ENCODE measurements at places on chromosomes 1 and 21.

DNA sequence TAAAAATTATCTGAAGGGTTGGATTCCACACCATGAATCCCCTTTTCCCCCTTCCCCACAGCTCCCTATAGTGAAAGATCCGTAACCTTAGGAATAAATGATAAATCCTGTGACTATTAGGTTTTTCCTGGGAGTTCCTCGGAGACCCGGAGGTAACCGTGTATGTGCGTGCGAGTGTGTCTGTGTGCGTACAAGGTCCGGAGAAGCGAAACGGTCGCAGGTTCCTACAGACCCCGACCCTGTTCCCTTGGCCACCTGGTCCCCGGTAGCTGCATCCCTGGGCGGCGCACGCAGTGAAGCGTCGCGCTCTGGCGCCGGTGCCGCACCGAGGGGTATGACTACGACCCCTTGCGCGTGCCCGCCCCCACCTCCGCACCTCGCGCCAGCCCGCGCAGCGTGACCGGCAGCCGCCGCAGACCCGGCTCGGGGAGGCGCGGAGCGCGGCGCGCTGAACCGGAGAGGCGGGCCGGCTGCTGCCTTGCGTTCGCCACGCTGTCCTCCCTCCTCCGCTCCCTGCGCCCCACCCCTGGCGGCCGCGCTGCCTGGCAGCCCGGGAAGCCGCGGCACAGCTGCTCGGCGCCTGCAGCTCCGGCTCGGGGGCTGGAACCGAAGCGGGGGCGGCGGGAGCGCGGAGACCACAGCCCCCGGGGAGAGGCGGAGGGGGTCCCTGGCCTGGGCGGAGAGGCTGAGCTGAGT, at the start of gene AK5:
Gene AK5 (plus strand): TSS at position 529 of the 696 bp plus-strand sequence. CDS start 295 bp downstream, outside the sequence.
- peak; percentile 84 for DNase-seq

DNA sequence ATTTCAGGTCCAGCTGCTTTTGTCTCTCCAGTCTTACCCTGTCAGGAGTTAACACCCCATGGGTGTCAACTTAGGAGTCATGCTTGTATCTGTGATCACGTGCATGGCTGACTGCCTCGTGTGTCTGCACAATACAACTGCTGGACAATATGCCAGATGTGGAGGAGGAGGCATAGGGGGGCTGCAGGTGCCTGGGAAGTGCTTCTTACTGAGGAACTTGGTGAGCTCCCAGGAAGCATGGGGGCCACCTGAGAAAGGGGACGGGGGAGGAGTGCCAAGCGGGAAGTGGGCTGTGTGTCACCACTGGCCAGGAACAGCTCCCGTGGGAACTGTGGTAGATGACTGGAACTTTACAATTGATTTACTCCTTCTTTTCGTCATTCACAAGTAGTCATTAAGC, 9.5 kb downstream of the RHEX start:
- DNase-seq, result no peak

DNA sequence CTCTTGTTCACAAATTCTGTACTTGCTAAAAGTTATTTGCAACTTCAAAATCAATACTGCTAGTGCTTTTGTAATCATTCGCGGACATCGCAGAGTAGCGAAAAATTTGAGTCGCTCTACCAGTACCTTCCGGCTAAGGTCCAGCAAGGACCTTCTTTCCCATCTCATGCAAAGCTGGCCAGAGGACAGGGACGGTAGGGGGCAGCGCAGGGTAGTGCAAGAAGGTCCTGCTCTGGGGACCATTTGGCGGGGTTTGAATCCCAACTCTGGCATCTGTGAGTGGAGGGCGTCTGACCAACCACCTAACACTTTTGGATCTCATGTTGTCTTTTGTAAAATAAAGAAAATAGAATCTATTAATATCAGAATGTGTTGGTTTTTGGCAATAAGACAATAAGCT, 258.3 kb downstream of the SPATA17 start:
- peak; percentile 2 for DNase-seq

GRCh38 chr1:63984257-63984929, 210.6 kb downstream of the ROR1 start:
- DNase-seq, result no peak

DNA sequence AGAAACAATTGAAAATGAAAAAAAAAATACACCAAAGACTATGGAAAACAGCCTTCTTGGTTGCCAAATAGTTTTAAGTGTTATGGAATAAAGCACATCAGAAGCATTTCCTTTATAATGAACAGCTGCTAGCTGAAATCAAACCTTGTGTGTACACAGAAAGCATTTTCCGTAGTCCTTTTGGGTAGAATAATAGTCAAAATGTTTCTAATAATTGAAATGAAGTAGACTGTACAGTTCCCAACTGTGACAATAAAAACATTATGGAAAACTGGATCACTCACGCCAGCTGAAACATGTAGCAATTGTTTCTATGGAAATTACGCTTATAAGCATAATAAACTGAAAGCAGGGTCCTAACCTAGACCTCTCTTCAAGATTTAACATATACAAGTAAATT, 856.3 kb upstream of the B3GALT2 start:
- no peak for DNase-seq

- peak; percentile 63 for DNase-seq
Measured at GRCh38 chr1:204493984-204494280, 673 bp downstream of the PIK3C2B start.

DNA sequence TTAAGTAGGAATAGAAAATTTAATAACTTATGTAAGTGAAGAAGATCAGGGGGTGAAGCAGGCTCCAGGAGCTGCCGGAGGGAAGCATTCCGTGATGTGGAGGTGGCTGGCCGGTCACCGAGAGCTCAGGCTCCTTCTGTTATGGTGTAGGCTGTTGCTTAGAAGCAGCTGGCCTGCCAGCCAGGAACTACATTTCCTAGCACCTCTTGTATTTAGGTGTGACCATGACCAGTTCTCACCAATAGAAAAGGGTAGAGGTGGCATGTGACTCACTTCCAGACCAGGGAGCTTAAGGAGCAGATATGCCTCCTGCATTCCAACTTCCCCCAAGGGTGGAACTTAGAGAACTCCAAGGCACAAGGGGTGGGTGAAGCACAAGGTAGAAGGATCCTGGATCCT, 120.7 kb downstream of the ACTL8 start:
- no peak for DNase-seq

- DNase-seq, result no peak
Measured at GRCh38 chr1:62448221-62448933, 11.5 kb downstream of the USP1 start.

DNA sequence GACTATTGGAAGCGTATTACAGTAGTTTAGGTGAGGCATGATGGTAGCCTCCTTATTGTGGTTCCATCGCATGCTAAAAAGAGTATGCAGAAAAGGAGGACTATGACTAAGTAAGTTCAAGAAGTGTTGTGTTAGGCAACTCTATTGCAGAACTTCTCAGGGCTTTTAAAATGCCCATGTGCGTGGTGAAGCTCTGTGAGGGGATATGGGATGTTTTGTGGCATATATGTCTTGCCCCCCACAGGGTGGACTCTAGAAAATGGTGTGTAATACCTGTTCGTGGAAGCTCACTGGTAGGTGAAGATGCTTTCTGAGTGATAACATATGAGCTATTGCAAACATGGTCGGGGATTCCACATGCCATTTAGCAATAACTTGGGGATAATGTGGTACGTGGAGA, 31.7 kb downstream of the MAN1A2 start:
- DNase-seq, result no peak

- DNase-seq, result no peak
Measured at GRCh38 chr1:43952731-43953346, 6.1 kb downstream of the IPO13 start.

GRCh38 chr21:38477226-38477625, 21.1 kb downstream of the ERG start:
- DNase-seq, result no peak

- no peak for DNase-seq
Measured at GRCh38 chr21:46017148-46017547, 35.6 kb downstream of the COL6A1 start.

GRCh38 chr21:46061950-46062349, 36.0 kb upstream of the COL6A2 start:
- DNase-seq, result no peak

DNA sequence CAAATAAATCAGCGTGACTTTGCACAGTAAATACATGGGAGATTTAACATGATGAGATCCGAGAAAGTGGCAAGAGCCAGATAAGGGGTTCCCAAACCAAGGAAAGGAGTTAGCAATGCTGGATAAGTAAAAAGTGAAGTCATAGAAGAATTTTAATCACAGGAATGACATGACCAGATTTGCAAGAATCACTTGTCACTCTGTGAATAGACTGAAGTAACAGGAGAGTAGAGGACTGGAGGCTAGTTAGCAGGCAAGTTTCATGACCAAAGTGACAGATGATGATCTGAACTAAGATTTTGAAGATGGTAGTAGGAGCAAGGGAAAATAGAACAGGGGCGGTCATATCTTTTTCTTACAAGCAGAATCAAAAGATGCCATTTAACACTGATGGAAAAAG, 8.4 kb downstream of the CFH start:
- no peak for DNase-seq

DNA sequence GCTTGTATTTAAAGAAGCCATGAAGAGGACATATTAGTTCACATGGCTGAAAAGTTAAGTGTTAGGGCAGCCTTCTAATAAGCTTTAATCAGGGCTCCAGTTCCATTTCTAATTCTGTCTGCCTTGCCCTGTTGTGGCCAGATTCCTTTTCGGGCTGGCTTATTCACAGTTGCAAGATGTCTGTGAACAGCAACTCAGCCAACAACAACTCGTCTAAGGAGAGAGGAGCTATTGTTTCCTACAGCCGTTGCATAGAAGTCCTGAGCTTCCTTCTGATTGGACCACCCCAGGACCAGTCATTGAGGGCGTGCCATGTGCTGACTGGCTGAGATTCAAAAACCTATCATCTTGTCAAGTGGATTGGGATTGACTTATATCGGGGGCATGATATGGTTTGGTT, 18.6 kb upstream of the COQ8A start:
- no peak for DNase-seq

- DNase-seq, result peak; percentile 68
Measured at GRCh38 chr1:1943834-1944570, 24.9 kb upstream of the TMEM52 start.

DNA sequence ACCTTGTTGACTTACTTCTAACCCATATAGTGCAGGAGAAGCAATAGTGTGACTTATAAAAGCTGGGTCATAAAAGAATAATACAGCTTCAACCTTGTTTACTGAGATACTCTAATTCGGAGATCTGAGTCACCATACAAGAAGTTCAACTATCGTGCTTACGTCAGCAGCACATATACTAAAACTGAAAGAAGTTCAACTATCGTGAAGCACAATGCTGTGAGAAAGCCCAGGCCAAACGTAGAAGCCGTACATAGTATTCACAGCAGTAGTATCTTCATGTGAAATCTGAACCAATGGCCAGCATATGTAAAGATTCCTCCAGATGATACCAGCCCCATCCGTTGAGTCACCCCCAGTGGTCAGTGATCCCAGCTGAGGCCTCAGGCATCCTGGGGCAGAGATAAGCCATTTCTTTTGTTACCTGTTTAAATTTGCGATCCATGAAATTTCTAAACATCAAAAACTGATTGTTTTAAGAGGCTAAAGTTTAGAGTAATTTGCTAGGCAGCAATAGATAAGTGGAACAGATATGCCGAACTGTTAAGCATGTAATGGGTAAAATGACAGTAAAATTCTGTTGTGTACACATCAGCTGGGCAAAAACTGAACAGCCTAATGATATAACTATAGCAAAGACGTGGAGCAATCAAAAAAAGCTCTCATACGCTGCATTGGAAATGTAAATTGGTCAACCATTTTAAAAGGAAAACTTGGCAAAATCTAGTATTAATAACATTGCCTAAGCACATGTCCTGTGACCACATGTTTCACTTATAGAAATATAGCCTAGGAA, 53.9 kb upstream of the SAMD13 start:
- peak; percentile 81 for DNase-seq

GRCh38 chr1:52599236-52599635, 2.9 kb upstream of the GPX7 start:
- no peak for DNase-seq

GRCh38 chr1:236930503-236930902, 73.7 kb downstream of the MT1HL1 start:
- DNase-seq, result no peak

GRCh38 chr1:61255358-61255703, 173.0 kb downstream of the NFIA start:
- DNase-seq, result no peak

- no peak for DNase-seq
Measured at GRCh38 chr1:61426885-61427284, 298.1 kb downstream of the TM2D1 start.

GRCh38 chr1:233293556-233294446, 1.7 kb downstream of the PCNX2 start:
- peak; percentile 21 for DNase-seq

DNA sequence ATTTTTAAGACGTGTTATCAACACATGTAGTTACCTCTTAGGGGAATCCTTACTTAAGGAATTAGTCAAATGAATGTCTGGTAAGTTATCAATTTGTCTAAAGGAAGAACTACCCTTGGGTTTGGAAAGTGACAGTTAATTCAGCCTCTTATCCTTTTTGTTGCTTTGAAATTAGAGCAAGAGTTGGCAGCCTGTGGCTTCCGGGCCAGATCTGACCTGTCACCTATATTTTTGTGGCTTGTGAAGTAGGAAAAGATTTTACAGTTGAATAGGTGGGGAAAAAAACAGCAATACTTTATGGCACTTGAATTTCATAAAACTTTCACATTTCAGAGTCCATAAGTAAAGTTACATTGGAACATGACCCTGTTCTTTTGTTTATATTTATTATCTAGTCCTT, 5.5 kb downstream of the MRPS6 start:
- DNase-seq, result no peak

DNA sequence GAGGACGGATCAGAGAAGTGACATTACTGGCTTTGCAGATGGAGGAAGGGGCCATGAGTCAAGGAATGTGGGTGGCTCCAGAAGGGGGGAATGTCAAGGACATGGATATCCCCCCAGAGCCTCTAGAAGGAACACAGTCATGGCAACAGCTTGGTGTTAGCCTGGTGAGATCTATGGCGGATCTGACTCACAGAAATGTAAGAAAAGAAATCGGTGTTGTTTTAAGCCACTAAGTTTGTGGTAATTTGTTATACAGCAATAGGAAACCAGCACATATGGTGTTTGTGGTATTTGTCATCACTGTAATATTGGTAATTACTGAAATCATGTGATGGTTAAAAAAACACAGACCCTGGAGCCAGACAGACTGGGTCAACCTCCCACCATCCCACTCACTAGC, 236.2 kb downstream of the SETD4 start:
- DNase-seq, result no peak

DNA sequence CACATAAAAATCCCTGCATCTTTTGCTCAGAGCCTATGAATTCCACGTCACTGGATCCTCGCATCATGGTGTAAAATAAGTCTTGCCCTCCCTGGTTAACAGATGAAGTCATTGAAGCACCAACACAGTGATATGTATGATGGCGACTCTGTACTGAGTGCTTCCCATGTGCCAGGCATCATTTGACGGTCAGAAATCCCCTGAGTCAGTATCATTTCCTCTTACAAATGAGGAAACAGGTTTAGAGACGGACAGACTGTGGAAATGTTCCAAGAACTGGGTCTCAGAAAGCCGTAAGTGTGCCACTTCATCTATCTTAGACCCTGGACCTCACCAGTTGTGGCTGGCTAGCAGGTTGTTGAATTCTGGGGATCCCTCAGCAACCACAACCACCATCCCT, 5.1 kb upstream of the OLFML2B start:
- no peak for DNase-seq

GRCh38 chr1:31587720-31588423, 11.6 kb downstream of the TINAGL1 start:
- DNase-seq, result peak; percentile 72

Data from adipocyte (in vitro differentiated cells).